ENCODE measurements at places on chromosomes 3 and 15.
A peak's percentile ranks its signal among the peaks of the same experiment; 100 is the strongest.

DNA sequence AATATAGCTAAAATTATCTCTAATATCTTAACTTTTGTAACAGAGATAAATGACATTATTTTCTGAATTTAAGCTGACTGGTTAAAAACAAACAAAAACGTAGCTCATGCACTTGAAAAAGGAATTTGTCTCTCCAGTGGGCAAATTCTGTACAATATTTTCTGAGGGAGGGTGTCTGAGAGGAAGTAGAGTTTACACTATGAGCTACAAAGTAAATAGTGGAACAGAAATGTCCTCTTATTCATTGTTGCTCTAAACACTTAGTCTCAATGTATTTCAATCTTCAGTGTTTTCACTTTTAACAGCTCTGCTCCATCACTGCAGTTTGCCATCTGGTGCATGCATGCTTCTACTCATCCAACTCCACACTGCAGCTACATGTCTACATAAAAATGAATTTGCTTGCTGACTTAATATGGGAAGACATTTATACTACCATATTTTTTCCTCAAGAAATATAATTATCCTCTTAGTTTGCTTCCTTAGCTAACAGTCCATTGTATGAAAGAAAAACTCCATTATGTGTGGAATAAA lies 817.4 kb upstream of the LMCD1 start:
- DNase-seq: no peak

GRCh38 chr15:69031013-69032001 lies 16.8 kb downstream of the NOX5 start:
- peak; percentile 25 for DNase-seq

- DNase-seq: peak; percentile 10
Measured at GRCh38 chr3:72375237-72376076, 472.8 kb downstream of the SHQ1 start.

DNA sequence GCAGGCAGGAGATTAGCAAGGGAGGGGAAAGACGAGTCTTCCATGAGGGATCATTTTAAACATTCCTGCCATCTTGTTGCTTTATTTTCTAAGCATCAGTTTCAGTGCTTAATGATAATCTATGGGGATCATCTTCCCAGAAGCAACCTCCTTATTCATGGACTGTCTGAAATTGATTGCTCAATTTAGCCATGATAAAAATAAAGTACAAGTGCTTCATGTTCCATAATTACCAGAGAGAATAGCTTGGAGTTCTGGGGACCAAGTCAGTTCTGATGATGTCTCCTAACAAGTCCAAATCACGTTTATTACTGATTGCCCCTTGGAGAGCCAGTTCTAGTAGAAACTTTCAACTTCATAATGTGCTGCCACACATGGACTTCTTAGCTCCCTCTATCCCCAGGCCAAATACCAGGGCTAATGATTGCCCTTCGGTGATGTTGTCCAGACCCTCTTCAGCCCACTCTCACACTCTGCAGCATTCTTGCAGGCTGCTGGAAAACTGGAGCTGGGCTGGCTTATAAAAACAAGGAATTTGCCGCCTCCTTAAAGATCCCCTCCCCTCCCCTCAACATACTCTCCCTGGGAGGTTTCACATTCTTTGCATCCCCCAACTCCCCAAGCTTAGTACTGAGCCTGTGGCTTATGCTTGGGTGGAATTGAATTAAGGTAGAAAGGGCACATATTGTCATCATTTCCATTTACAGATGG lies 222.1 kb upstream of the ADAMTS9 start:
- DNase-seq: no peak

DNA sequence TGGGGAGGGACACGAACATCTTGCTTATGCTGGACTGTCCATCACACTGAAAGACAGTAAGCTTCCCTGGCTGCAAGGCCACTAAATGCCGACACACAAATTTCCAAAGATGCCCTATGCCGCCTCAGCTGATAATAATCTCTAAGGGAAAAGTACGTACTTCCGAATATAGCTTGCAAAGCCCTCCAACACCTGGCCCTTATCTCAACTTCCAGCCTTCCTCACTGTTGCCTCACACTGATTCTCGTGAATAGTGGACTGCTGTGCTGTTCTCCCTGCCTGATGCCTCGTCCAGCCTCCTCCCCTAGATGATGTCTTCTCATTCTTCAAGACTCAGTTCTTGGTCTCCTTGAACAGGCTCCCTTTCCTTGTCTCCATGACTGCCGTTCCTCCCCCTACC lies 72.3 kb downstream of the CD47 start:
- no peak for DNase-seq

DNA sequence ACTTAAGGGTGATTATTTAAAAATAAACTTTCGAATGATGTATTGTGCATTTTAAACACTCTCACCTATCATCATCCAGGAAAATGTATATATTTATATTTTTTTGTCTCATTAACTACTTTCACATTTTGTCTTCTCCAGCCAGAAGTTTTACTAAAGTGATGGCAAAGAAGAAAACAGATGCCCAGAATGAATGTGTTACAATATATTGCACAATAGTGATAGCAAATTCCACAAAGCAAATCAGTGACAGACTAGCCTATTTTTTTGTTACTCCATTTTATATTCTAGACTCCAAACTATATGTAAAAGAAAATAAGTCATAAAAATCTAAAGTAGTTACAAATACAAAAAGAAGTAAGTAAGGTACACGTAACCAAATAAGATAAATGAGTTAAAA lies 414.7 kb downstream of the EPHA3 start:
- no peak for DNase-seq

GRCh38 chr3:150370122-150370602 lies 37.9 kb upstream of the TSC22D2 start:
- DNase-seq: no peak

DNA sequence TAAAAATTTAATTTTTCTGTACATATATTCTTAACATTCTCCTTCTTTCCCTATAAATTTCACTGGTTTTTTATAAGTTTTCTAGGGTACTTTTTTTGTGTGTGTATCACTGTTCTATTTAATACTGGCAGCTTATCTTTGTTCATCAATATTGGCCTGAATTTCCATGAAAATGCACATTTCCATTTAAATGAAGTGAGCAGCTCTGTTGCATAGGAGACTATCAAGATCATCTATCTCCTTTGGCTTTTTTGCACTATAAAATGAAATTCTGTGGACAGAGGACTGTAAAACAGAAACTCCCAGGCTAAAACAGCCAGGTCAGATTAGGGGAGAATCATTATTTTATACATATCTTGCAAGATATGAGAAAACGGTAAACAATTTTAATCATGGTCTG lies 277.0 kb upstream of the ARL6 start:
- DNase-seq: no peak

GRCh38 chr3:161371441-161372320 lies at the start of gene SPTSSB:
Gene SPTSSB, minus strand, starts transcription at chr3:161371517. Its CDS starts 25,194 bp downstream, at chr3:161346323.
- no peak for DNase-seq
